Skeletal muscle cell (primary cell): ENCODE measurements at places on chromosomes 1 and 21.

DNA sequence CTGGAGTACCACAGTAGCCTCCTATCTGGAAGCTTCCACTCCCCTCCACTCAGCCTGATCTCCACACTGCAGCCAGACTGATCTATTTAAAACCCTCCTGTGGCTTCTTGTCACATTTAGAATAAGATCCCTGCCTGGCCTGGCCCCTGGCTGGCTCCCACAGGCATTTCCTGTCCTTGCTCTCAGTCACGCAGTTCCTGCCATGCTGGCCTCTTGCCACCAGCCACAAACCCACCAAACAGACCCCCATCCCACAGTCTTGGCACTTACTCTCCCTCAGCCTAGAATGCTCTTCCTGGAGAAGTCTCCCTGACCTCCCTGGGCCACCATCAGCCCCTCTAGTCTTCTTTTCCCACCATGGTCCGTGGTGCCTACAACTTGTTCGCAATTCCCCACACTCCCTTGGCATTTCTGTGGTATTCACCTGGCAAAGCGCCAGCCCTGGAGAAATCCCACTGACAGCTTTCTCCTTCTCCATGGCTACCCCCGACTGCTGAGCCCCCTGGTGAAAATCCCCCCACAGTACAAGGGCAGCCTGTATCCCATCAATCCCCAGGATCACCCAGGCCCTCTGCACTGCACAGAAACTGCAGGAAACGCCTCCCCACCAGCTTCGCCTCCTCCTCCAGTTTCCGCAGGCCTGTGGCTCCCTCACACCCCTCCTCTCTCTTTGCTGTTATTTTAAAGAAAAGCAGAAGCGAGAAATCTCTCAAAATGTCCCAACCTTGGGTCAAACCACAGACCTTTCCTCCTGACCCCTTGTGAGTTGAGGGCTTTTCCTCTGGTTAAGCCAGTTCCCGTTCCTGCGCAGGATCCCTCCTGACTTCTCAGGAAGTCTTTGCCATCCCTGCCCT is 94.5 kb downstream of the SYT2 start:
- no peak for DNase-seq

DNA sequence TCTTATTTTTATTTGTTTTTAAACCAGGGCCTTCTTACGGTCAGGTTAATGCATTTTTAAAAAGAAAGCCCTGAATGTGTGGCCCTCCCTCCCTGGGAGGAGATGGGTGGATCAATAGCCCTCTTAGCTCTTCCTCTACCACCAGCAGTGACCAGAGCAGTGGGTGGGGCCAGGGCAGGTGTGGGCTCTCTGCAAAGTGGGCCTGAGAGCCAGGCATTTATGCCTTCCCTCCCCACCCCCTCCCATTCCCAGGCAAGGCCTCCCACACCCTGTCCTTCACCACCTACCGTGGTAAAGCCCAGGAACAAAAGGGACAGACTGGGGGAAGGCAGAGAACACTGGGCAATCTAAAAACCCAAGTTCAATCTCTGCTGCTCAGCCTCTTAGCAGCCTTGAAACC is 63.9 kb downstream of the SSBP3 start:
- no peak for DNase-seq

DNA sequence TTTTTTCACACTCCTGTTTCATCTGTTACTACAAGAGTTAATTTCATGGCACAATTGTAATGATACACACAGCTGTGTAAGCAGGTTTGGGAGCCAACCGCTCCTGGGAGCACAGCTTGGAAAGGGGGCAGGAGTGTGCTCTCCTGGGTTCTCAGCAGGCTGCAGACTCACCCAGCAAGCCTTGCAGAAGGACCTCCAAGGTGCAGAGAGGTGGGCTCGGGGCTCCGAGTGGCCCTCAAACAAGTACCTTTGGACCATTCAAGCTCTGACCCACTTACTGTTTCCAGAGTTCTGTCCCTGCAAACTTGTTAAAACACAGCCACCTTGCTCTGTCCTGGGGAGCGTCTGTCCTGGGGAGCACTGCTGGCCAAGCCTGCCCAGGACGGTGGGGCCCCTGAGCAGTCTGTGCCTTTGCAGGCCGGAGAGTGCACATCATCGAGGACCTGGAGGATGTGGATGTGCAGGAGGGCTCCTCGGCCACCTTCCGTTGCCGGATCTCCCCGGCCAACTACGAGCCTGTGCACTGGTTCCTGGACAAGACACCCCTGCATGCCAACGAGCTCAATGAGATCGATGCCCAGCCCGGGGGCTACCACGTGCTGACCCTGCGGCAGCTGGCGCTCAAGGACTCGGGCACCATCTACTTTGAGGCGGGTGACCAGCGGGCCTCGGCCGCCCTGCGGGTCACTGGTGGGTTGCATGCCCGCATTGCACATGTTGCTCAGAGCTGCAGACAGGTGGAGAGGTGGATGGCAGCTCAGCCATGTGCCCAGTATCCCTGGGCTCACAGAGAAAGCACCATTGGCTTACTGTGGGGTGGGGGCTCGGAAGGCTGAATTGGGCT is 78.0 kb downstream of the OBSCN start:
- DNase-seq = no peak

- no peak for DNase-seq
These were observed 137.1 kb upstream of the USP24 start for GRCh38 chr1:55352080-55352810.

DNA sequence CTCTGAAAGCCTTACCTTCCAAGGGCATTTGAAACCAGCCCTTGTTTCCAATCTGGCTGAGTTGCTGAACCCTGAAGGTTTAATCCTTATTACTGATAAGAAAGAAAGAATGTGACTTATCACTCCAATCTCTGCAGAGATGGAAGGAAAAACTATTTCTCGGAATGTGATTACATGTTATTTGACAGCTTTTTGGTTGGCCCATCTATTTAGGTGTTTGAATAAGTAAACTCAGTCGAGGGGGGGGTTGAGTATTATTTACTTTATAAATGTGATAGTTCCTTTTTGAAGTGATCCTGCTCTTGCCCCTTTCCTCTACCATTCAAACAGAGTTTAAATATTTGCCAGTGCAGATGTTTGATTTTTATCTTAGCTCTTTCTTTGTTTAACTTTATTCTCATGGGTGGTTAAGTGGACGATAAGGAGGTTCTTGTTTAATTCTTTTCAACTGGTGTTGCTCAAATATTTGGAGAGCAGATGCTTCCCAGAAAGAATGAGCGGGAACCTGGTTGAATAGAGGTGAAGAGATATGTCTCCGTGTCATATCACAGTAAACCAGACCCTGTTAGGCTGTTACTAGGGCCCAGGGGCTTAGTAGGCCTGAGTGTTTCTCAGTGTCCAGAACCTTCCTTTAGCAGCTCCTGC is 126.1 kb downstream of the CACHD1 start:
- DNase-seq = no peak

GRCh38 chr1:27931759-27932158 is 3.0 kb upstream of the SMPDL3B start:
- no peak for DNase-seq

DNA sequence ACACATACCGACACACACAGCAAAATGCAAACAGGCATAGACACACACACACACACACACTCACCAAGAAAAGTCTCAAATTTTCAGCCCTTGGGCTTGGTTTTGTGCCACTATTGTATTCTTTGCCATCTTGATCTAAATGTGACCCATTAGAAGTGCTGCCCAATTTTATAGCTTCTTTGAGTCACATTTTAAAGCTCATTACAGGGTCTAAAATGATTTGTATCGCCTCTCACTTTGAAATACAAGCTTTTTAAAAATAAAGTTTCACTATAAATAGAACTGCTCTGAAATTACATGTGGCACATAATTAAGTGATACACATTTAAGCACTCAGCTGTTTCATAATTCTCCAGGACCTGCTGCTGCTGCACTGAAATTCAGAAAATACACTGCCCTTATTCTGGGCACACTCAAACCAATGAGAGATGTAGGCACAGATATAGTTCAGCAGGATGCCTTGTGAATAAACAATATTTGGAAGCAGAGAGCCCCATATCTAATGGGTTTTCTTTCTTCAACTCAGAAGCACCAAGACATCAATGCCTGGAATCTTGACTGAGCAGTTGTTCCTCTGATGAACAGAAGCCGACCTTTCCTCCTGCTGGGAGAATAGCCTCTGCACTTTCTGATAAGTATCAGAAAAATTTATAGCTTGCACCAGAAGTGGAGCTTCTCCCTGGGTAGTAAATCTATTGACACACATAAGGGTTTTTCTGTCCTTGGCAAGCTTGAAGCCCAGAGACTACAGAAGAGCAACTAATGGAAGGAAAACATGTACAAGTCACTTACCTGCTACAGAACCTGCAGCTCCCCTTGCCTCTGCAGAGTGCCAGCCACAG is 37.0 kb upstream of the PLPPR4 start:
- DNase-seq = no peak
